Fibroblast of the aortic adventitia (primary cell): ENCODE measurements at places on chromosomes 16 and 17. TPM values are rescaled to one million over a fixed set of nuclear protein-coding genes. Genes with fewer than 3 reads are reported as not detected.

The KRT28 gene
- not detected in 2 replicates for total RNA-seq

The DNAH9 gene
- total RNA-seq: not detected in 2 replicates

The TEKT1 gene
- not detected in 2 replicates for total RNA-seq

The GINS2 gene
- total RNA-seq: 0.08 and 19.1 TPM in 2 replicates

GRCh38 chr17:73949903-73950592 lies 253.4 kb upstream of the RPL38 start:
- no peak for DNase-seq

DNA sequence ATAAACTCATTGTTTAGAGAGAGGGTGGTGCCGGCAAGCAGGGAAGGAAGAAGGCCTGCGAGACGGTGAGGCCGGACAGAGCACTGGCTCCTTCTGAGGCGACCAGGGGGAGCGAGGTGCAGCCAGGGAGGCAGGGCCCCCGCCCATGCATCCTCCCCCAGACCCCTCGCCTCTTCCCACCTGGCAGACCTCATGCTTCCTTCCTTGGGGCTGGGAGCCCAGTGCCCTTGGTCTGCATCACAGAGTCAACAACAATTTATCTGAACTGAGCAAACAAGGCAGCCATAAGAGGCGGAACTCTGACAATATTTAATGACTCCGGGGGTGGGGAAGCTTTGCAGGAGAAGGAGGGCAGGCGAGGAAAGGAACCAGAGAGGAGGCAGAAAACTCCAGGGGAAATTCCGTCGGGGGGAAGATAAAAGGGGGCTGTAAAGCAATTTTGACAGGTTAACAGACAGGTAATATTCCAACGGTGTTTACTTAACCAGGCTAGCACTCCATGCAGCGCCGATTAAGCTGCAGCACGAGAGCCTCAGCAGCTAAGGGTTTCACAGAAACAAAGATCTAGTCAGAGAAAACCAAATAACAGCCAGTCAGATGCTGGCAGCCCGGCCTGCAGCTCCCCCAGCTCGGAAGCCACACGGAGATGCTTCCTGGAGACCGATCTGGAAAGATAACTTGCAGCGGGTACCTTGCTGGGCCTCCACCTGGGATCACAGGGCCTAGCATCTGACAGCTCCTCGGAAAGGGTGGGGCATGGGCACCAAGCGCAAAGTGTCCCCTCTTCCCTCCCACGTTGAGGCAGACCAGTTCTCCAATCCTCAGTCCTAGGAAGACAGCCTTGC lies 398.2 kb downstream of the SOX9 start:
- no peak for DNase-seq

DNA sequence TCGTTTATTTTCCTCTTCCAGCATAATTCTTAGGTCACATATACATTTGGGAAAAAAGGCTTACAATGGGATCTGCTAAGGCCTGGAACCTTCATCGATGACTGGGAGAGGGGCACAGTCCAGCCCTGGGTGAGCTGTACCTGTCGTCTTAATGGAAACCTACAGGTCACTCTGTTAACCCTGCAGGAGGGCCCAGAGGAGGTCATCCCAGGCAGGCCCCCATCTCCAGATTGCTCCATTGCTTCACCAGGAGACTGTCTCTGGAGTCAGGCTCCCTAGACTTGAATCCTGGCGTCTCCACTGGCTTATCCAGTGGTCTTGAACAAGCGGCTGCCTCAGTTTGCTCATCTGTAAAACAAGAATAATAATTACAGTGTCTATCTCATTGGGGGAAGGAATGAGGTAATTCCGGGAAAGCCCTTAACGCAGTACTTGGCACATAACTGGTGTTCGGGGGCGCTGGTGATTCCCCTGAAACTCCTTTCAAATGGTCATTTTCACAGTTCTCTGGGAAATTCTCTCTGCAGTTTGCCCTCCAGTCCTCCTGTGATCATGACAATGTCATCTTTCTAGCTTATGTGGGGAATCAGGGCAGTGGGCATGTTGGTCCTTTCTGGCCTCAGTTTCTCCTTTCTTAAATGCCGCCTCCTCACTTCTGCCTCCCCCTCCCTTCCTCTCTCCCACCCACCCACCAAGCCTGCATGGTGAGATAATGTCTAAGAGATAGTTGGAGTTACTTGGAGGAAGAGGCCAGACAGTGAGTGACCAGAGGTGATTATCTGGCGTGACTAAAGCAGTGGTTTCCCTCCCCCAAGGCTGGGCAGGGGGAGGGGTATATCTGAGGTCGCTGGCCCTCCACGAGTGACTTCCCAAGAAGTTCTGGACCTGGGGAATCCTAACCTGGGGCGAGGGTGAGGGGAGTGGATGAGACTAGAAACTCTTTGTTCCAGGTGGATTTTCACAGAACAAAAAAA lies 31.3 kb upstream of the TAC4 start:
- DNase-seq: no peak
